Activated B cell treated with CpG ODN at 0.5 μM for 24 hours (primary cell): ENCODE measurements at places on chromosomes 7 and 10. TPM values are rescaled to one million over a fixed set of nuclear protein-coding genes. Genes with fewer than 3 reads are reported as not detected.

DNA sequence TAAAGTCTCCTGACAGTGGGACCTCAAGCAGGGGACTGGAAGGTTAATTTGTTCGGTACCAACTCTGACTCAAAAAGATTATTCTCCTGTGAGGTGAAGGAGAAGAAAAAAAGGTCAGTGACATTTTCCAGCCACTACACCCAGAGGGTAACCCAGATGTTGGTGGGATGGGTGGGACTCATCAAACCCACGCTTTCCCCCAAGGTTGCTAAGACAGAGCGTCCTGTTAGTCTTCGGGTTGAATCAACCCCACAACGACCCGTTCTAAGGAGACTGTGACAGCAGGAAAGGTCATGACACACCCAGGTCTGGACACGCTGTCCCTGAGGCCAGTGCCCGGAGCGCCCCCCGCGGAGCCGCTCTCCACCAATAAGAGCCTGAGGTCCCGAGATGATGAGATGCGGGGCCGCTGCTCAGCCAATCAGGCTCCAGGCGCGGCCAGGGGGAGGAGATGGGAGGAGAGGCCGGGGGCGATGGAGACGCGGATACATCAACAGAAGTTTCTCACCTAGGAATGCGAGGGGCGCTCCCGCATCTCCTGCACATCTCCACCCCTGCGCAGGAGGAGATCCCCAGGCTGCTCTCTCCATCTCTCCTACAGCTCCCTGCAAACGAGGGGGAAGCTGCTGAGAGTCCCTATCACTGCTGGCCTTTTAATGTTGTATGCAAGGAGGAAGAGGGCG lies at the start of gene WNT16:
Gene WNT16, plus strand, starts transcription at position 493 of the 683 bp plus-strand sequence. CDS start 293 bp downstream, outside the sequence.
- peak; percentile 44 for DNase-seq

OGDHL gene
- not detected in 2 replicates for total RNA-seq

- DNase-seq: no peak
Measured at GRCh38 chr10:6327961-6328698, 125.4 kb downstream of the PFKFB3 start.

MKI67 gene
- 2.2 and 3.5 TPM in 2 replicates for total RNA-seq

DNA sequence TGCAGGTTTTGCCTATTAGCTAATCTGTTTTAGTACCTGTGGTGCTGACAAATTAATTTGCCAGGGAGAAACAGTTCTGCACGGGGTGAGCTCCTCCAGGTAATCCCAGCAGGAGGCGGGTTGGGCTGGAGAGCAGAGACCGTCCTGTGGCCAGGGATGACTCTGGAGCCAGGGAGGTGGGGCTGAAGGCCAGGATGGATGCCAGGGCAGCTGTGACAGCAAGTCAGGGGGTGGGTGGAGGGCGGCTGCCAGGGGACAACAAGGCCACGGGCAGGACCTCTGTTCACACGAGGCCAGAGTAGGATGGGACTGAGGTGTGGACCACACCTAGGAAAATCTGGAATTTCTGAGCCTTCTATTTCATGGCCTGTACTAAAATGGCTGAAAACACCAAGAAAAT lies 48.9 kb downstream of the C10orf143 start:
- DNase-seq: no peak

SLF2 gene
- total RNA-seq: 29.9 and 35.5 TPM in 2 replicates

- no peak for DNase-seq
Measured at GRCh38 chr7:91520645-91521044, 256.4 kb downstream of the FZD1 start.
